ENCODE measurements at places on chromosomes 7 and 10.

GRCh38 chr10:70583669-70584037 is 18.9 kb downstream of the PRF1 start:
- no peak for DNase-seq

GRCh38 chr7:5231116-5231515 is 41.1 kb downstream of the WIPI2 start:
- no peak for DNase-seq

DNA sequence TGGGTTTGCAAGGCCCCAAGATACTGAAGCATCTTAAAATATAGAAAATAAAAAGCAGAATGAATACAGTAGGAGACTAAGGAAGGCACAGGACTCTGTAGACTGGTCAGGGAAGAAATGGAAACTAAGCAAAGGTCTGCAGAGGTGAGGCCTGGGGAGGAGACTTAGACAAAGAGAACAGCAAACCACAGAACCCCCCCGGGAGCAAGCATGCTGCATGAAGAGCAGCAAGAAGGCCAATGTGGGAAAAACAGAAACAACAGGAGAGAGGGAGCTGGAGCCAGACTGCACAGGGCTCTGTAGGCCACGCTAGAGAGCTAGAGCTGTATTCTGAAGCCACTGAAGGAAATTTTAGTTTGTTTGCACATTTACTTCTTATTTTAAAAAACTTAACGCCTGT is 45.7 kb upstream of the ARID5B start:
- no peak for DNase-seq

DNA sequence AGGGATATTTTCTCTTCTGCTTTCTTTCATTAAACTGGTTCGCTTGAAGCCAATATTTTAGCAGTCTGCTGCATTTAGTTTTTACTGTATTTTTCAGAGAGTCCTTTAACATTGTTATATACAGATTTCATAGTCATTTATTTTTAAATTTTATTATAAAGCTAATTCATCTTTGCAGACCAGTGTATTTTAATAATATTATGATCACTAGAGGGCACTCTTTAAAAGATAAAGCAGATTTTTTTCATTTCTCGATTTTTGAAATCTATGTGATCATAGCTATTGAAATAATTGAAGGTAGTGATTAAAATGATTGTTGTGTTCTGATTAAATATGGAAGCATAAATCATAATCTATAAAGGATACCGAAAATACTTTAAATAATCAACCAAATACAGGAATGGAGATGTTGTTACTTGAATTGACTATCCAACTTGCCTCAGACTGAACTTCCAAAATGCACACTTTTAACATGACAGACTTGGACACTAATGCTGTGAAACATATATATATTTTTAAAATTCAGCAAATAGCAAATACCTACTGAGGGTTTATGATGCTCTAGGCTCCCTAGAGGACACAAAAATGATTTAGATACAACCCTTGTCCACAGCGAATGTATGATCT is 35.2 kb downstream of the ST7 start:
- no peak for DNase-seq

GRCh38 chr10:7025296-7025695 is 385.5 kb downstream of the SFMBT2 start:
- no peak for DNase-seq

GRCh38 chr7:24907311-24907886 is 72.6 kb downstream of the OSBPL3 start:
- DNase-seq: peak; percentile 12

GRCh38 chr10:34273340-34273739 is 541.8 kb downstream of the PARD3 start:
- no peak for DNase-seq

DNA sequence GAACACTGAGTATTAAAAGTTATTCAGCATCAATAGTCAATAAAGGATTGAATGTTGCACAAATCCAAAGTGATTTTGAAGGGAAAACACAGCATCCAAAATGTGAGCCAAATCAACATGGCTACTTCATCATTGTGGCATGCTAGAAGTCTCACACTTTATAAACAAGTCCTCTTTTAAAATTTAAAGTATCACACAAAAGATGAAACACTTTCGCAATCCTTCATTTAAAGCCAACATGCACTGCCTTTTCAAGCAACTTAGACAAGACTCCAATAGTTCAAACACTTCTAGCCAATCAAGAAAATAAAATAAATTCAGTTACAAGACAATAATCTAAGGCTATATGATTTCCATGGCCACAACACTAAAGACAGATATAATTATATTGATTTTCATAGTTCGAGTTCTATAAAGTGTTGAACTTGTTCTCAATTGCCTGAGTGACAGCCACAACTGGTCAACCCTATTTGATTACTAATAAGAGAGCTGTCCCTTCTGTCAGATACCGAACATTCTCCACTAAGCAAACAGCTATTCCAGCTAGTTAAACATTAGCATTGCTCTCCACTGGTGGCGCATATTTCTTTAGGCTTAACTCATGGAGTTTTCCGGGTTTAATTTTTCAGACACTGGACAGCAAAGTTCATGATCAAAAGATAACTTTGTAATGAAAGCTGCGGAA is 8.3 kb downstream of the EBF3 start:
- DNase-seq: no peak

- DNase-seq: no peak
Measured at GRCh38 chr10:31706464-31707092, 222.1 kb downstream of the ARHGAP12 start.

GRCh38 chr10:73644015-73644743 is 2.9 kb upstream of the MYOZ1 start:
- peak; percentile 46 for DNase-seq

GRCh38 chr7:101819183-101819582 is 1.8 kb downstream of the CUX1 start:
- DNase-seq: no peak

- DNase-seq: no peak
Measured at GRCh38 chr7:105559926-105560325, 21.4 kb downstream of the EFCAB10 start.

GRCh38 chr7:51587604-51588003 is 271.0 kb upstream of the COBL start:
- DNase-seq: no peak

DNA sequence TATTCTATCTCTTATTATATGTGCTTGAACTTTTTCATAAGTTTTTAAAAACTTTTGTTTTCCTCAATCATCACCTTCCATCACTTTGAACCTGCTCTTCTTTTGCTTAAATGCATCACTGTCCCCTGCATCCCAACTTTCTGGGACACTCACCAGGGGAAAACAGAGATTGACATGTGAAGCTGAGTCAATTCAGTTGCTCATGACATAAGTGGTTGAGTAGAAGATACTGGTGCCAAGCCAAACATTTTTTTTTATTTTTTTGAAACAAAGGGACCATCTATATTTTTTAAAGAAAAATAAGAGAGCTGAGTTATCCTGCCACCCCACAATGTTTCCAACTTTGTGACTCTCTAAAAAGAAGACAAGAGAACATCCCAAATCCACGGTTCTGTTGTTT is 61.8 kb upstream of the AHR start:
- no peak for DNase-seq

GRCh38 chr7:114050571-114050970 is 131.8 kb upstream of the PPP1R3A start:
- DNase-seq: no peak

DNA sequence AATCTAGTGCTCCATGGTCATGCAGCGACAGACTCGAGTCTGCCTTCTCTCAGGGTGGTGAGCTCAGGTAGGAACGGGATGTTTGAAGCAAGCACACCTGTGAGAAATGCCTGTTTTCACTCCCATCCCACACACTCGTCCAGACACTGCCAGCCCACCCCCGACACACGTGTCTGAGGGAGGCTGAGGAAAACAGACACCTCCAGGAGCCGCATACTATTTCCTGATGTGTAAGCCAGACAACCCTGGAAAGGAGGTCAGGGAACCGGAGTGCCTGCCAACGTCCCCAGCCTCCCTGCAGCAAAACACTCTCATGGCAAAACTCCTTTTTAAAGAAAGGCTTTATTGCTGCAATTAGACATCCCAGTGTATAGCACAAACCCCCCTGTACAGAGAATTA is 80.2 kb downstream of the ALOX5 start:
- DNase-seq: no peak

GRCh38 chr7:1028775-1029636 is 15.3 kb upstream of the GPR146 start:
- DNase-seq: peak; percentile 50

GRCh38 chr7:110407706-110408105 is 683.2 kb upstream of the LRRN3 start:
- no peak for DNase-seq

GRCh38 chr10:43227911-43228782 is 38.7 kb downstream of the RASGEF1A start:
- DNase-seq: peak; percentile 1

- DNase-seq: no peak
Measured at GRCh38 chr10:133040198-133040597, 47.5 kb upstream of the ADGRA1 start.

DNA sequence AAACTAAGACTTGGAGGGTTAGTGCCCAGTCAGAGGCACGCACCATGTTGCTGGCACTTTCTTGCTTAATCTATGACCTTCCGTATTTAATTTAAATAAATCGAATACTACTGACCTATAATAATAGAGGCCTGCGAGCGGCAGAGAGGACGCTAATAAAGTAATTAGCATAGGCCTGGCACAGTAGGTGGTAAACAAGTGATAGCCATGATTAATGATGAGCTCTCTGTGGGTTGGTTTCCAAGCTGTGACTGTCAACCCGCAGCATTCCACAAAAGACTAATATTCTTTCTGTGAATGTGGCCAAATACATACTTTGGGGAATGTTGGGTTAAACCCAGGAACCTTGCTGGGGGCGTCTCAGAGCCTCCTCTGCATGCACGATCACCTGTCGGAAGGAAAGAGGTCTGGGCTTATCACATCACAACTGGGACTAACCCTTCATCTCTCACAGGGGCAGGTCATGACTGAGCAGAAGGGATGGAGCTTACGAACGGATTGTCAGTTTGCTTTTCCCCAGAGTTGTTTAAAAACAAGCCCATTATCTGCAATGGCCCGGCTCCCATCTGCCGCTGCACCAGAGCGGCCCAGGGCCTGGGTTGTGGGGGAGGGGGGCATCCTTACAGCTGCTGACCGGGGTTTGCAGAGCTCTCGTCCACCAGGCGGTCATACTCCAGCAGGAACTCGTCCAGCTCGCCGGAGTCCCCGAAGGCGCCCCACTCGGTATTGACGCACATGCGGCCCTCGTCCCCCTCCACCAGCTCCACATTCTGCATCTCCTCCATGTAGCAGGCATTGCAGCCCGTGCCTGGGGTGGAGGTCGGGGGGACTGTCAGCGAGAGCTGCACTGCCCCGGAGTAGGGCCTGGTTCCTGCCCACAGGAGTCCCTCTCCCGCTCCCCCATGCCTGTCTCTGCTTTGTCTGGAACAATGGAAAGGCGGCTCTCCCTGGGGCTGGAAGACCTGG is 6.2 kb upstream of the MYL7 start:
- DNase-seq: no peak

DNA sequence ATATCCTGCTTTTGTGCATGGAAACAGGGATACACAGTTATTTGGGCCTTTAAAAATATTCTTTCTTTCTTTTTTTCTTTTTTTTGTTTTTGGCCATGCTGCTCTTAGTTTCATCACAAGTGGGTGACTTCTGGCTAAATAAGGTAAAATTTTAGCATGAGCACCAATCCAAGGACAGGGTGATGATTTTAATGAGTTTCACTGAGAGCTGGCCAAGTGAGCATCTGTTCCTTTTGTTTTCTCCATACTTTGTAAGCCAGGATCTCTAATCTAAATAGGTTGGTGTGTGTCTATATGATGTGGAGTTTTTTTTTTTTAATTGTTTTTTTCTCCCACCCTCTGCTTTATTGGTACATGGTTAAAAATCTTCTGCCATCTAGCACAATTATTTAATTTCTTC is 106.8 kb downstream of the POLL start:
- DNase-seq: no peak

GRCh38 chr10:102280397-102281101 is 35.2 kb downstream of the GBF1 start:
- DNase-seq: no peak

DNA sequence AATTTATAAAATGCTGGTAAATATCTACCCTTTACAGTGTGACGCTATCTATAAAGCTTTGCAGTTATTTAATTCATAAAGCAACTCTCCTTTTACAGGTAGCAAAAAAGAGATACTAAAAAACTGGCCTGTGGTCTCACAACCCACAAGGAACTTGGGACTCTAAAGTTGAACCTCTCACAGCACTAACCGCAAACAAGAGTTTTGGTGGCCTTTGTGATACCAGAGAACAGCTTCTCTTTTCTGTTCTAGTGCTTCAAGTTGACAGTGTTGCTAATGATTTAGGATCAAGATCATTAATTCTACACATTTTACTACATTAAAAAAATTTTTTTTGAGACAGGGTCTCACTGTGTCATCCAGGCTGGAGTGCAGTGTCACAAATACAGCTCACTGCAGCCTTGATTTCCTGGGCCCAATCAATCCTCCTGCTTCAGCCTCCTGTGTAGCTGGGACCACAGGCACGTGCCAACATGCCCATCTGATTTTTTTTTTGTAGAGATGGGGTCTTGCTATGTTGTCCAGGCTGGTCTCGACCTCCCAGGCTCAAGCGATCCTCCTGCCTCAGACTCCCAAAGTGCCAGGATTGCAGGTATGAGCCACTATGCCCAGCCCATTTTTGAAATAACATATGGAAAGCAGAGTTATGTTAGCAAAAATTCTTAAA is 56.0 kb upstream of the ST8SIA6 start:
- no peak for DNase-seq

Measured in effector CD4-positive, alpha-beta T cell (primary cell).